Stimulated activated CD8-positive, alpha-beta memory T cell treated with anti-CD3 and anti-CD28 coated beads, Interleukin-7, amount 100 ng/mL, for 48 hours (primary cell): ENCODE measurements at places on chromosomes 12 and 14.

GRCh38 chr12:121787063-121788025, 6.1 kb downstream of the RHOF start:
- DNase-seq: no peak

DNA sequence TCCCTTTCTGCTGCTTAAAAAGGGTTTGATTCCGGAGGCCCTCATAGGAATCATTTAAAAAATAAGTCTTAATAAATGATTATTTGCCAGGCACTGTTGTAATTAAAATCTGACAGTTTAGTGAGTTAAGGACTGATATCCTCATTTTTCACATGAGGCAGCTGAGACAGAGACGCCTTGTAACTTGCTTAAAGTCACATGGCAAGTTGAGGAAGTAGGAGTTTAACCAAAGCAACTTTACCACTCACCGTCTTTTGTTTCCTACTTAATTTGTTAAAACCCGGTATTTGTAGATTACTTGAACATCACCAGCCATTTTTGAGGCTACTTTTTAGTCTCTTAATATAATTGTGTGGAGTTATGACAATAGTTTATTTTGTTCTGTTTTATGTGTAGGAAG, 2.4 kb downstream of the TIGAR start:
- no peak for DNase-seq

DNA sequence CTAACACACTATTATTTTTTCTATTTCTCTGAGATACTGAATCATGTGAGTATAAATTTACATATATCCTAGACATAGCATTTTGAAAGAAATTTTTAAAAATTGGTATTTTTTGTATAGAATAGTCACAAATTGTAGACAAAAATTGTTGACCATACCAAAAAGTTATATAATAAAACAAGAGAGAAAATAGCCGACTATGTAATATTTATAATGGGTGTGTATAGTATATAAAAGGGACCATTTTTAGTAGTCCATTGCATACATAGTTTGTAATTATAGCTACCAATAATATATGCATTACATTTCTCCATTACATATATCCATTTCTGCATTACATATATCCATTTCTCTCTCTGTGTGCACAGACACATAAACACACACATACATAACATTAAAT, 590.2 kb downstream of the TMTC2 start:
- DNase-seq: no peak

GRCh38 chr12:9064201-9064814, 51.4 kb downstream of the A2M start:
- no peak for DNase-seq

DNA sequence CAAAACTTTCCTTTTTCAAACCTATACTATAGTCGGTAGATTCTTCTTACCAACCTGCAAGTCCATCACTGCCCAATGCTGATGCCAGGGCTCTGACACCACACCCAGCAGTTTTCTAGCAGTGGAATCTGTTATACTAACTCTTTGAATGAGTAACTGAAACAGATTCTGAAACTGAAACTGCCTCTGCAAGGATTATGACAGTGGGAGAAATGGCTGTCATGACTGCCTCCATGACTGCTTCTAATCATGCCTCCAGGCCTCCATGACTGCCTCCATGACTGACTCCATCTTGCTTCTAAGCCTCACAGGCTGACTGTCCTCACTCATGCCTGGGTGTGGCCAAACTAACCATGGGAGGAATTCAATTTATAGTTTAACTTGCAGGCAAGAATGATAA, 29.4 kb upstream of the OXA1L start:
- DNase-seq: peak; percentile 55

DNA sequence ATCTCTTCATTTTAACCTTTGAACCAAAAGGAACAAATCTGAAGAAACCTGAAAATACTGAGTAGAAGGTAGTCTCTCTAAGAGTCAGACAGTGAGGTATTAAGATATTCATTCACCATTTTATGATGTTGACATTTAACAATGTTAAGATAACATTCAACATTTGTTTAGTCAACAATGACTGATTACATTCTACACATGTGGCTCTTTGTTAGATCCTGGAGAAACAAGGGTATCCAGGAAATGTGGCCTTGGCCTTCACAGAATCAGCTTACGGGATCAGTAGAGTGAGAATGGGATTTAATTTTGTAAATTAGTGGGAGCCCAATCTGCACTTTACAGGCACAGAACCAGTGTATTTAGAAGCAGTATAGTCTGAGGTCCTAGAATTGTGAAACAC, 355.5 kb downstream of the KCNH5 start:
- no peak for DNase-seq

GRCh38 chr12:88390811-88391210, 189.5 kb downstream of the KITLG start:
- no peak for DNase-seq

DNA sequence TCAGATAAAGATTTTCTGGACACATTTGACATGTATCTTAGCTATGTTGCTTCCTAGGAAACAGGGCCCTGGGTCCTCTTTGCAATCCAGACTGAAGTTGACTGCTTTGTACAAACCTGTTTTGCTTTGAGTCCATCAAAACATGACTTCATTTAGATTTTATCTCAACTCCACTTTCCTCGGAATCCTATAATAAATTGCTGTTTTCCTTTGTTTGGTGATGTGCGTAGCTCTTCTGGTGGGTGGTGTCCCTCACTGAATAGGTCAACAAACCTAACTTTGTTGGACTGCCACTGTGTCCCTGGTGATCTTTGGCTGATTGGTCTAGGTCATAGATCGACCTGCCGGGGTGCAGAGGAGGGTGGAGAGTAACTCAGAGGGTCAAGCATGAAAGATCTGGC, 735 bp upstream of the P2RX7 start:
- no peak for DNase-seq

DNA sequence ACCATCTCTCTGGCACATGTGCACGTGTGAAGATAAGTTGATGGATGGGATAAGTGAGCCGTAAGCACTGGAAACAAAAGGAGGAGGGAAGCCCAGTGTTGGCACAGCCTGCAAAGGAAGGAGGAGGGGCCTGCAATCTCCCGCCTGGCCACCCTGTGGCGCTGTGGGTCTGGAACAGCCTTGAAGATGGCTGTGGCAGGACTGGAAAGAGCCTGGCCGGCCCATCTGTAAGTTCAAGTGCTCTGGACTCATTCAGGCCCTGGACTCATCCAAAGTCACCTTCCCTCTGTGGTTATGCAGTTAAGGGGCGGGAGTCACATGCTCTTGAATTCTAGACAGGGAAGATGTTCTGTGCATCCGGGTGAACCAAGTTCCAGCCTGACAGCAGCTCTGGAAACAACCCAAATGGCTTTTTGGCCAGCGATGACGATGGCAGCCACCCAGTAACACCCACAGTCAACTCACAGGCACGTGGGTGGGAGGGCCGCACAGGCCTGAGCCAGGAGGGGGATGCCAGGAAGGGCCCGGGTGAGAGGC, 50.4 kb downstream of the CHGA start:
- peak; percentile 12 for DNase-seq

DNA sequence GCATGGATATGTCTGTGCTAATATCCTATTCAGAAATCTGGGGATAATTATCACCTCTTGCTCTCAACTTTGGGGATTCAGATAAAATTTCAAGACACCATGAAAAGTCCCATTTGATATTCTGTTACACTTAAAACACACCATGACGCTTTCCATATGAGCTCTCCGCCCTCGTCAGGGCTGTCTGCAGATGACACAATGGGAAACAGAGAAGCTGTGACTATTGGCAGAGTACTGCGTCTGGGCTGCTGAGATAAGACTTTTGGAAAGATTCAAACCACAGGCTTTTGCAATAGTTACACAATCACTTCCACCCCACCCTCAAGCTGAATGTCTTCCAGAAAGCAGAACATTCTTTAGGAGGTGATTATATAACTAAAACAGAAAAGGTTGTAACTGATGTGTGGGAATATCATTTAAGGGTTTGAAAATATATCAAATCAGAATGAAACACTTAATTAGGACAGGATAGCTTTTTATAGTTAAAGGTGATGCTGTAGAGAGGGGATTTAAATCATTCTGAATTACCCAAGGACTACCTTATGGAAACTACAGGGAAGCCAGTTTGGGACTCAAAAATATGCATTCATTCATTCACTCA, 75.3 kb upstream of the TMPO start:
- DNase-seq: no peak

DNA sequence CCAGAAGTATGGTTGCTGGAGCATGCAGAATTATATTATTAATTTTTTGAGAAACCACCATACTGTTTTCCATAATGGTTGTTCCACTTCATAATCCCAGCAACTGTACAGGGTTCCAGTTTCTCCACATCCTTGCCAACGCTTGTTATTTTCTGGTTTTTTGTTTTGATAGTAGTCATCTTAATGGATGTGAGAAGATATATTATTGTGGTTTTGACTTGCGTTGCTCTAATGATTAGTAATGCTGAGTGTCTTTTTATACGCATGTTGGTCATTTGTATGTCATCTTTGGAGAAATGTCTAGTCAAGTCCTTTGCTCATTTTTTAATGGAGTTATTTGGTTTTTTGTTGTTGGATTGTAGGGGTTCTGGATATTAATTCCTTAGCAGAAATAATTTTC, 58.1 kb downstream of the DAAM1 start:
- DNase-seq: no peak

- DNase-seq: no peak
Measured at GRCh38 chr14:95657454-95657853, 28.8 kb upstream of the TCL1B start.

GRCh38 chr14:31207755-31208545, at the start of gene HECTD1:
Gene HECTD1, minus strand, starts transcription at chr14:31207793. Its CDS starts 1,857 bp downstream, at chr14:31205936.
- DNase-seq: peak; percentile 83

DNA sequence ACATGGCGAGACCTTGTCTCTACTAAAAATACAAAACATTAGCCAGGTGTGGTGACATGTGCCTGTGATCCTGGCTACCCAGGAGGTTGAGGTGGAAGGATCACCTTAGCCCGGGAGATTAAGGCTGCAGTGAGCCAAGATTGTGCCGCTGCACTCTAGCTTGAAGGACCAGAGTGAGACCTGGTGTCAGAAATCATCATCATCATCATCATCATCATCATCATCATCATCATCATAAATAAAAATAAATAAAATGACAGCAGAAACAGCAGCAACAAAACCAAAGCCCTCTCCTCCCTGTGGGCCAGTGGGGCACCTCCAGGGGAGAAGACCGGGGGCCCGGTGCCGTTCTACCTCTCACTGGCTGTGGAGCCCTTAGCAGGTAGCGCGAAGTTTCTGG, 281.9 kb upstream of the CRY1 start:
- no peak for DNase-seq

GRCh38 chr12:93982771-93983315, 165.5 kb upstream of the PLXNC1 start:
- no peak for DNase-seq

GRCh38 chr12:4807116-4807783, 87.0 kb downstream of the GALNT8 start:
- no peak for DNase-seq

DNA sequence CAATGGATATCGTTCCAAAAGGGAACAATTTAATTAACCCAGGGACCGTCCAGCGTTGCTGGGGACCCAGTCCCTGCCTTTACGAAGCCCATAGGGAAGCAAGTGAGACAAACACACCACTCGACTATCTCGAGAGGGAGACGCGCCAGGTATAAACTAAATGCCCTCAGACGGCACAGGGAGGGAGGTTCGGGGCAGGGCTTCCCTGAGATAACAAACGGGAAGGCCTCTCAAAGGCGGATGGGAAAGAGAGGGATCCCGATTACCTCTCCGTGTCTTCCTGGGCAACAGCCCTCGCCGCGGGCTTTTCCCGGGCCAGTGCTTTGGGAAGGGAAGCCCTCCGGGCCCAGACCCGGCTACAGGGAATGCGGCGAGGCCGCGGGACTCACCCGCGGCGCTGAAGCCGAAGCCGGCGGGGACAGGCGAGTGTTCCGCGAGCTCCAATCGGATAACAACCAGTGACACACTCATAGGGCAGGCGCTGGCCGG, 390 bp downstream of the BRAP start:
- DNase-seq: no peak

GRCh38 chr14:58395562-58395811, 243 bp upstream of the TOMM20L start:
- DNase-seq: no peak
